ENCODE measurements at places on chromosomes 16 and 17.

DNA sequence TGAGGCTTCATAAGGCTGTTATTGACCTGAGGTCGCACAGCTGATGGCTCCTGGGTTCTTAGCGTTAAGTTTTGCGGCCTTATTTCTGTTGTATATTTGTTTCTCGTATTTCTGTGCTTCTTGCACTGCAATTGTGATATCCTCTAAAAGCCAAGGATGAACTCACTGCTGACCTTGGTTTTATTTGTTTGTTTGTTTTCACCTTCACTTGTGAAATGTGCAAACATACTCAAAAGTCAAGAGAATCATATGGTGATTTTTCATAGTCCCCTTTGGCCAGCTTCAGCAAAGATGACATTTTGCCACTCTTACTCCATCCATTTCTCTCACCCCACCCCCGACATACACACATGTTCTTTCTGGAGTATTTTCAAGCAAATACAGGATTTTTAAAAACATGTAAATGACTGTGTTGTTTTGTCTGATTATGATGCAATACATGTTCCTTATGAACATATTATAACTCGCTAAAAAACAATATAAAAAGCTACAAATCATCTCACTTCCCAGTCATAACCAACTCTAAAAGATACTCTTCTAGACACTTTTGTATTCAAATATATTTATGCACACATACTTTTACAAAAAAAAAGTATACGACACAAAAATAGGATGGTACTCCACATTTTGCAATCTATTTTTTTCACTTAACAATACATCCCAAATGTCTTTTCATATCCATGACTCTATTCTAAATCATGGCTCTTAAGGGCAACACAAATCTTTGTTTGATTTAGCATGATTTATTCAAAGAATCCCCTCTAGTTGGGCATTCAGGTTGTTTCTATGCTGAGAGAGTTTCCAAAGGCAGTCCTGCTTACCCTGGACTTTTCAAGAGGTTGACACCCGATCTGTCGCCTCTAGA, 5.7 kb upstream of the ZCCHC14 start:
- DNase-seq = no peak

- no peak for DNase-seq
These were observed 168.9 kb upstream of the MAF start for GRCh38 chr16:79769270-79769927.

DNA sequence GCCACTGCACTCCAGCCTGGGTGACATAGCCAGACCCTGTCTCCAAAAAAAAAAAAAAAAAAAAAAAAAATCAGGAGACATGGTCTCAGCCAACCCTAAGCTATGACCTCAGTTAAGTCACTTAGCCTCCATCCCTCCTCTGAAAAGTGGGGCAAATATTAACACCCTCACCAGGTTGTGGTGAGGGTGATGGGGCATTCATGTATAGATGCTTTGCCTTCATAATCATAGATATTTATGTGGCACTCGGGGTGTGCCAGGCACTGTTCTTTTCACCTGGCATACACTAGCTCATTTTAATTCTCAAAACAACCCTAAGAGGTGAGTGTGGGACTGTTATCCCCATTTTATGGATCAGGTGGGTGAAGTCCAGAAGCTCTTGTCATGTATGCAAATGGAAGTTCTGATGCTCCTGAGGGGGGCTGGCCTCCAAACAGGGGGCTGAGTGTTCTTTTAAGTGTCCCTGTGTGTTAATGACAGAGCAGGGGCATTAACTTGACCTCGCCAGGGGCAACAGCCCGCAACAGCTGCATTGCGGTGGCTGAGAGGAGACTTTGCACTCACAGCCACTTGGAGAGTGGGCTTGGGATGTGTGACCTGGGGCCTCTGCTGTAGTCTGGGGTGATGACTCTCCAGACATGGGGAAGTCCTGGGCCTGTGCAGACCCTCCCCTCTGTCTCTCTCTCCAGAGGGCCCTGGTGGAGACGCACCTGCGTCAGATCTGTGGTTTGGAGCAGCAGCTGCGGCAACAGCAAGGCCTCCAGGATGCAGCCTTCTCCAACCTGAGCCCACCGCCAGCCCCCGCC, 4.1 kb downstream of the TBKBP1 start:
- DNase-seq = no peak

DNA sequence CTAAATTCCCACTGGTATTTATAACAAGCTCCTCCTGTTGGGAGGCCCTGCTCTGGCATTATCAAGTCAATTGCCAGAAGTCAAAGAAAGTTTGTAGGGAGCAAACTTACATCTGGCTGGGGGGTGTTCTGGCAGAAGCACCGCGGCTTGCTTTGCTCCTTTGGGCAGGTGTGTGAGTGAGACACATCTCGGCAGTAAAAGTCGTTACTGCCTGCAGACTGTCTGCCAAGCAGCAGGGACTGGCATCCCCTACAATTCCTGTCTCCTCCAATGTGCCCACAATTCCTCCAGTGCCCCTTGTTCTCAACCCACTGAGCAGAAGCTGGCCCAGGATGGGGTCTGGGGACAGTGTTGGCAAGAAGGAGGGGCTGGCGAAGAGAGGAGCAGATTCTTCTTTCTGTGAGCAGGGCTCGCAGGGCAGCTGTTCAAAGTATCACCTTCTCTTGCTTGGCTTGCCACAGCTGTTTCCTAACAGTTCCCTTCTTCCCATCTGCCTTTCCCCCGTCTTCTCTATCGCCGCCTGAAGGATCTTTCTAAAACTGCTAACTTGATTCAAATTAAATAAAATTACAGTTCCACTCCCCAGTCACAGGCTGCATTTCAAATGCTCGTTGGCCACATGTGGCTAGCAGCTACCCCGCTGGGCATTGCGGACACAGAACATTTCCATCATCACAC, 30.2 kb downstream of the SPACA3 start:
- DNase-seq = no peak

GRCh38 chr16:85170590-85171003, 58.3 kb upstream of the CIBAR2 start:
- no peak for DNase-seq

GRCh38 chr16:2799205-2799858, 1.1 kb downstream of the PRSS41 start:
- no peak for DNase-seq

DNA sequence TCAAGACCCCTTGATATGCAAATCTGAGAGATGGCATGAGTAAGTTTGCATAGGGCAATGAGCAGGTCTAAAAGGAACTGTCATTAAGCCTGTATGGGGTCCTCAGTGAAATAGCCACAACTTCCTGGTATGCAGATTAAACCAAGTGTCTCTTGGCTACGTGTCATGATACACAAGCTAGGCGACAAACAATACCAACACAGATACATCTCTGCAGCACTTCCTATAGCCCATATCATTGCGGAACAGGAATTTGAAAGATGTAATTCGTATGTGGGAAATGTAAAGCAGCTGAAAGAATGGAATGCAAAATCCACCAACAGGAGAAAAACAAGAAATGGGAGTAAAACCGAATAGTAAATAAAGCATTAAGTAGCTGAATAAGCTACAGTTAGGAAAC, 12.9 kb downstream of the PRSS22 start:
- DNase-seq = no peak

- no peak for DNase-seq
These were observed 161.1 kb upstream of the TBX2 start for GRCh38 chr17:61238455-61238933.

DNA sequence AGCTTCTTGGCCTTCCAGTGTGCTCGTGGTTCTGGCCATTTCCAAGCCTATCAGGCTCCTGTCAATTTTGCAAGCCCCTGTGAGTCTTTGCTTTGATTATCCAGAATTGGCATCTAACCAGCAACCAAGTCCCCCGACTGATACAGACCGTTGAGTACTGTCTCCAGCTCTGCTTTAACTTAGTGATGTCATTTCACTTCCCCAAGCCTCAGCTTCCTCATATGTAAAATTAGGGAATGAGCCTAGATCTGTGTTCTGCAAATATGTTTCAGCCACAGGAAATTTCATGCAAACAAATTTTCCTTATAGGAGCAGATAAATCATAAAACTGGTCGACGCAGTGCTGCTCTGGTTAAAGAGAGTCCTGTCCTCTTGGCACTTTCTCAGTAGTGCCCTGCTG, 60.1 kb upstream of the WSB1 start:
- no peak for DNase-seq

DNA sequence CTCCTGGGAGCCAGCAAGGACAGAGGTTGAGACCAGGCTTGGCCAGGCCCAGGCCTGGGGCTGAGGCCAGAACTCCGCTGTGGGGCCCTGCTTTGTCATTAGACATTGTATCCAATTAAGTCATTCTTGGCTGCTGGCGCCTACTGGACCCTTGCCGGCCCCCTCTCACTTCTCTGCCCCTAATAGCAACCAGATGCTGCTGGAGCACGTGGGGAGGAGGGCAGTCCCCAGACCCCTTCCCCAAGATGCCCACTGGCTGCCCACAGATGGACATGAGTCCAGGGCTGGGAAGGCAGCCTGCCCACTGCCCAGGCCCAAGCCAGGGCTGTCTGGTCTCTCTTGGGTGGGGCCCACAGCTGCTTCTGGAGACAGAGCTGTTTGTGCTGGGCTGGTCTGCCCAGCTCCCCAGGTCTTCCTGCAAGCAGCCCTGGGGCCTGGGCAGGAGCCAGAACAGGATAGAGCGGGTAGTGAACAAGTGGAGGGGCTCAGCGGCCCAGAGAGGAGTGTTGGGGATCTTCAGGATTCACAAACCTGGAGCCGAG, 7.8 kb downstream of the PLXDC1 start:
- DNase-seq = no peak

DNA sequence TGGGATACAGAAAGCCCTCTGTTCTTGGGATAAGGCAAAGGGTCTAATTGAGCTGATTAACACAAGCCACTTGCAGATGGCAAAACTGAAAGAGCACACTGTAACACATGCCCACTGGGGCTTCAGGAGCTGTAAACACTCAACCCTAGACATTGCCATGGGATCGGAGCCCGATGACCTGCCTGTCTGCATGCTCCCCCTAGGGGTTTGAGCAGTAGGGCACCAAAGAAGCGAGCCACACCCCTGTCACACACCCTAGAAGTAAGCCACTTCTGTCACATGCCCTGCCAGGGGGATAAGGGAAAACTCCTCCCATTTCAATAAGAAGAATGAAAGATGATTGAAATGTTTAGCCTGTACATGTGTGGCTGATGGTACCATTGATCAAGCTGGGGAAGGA, 81.3 kb upstream of the IRX6 start:
- no peak for DNase-seq

- no peak for DNase-seq
These were observed 9.4 kb upstream of the MAP2K6 start for GRCh38 chr17:69405096-69405495.

- DNase-seq = no peak
These were observed 17.5 kb upstream of the RPTOR start for GRCh38 chr17:80527016-80527645.

DNA sequence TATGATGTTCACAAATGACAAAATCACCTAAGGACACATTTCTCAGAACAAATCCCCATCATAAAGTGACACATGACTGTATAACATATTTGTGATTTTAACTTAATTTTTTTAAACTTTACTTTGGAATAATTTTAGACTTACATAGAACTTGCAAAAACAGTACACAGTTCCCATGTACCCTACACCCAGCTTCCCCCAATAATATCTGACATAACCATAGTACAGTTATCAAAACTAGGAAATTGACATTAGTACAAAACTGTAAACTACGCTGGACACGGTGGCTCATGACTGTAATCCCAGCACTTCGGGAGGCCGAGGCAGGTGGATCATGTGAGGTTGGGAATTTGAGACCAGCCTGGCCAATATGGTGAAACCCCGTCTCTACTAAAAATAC, 24.8 kb downstream of the CDC27 start:
- DNase-seq = no peak

DNA sequence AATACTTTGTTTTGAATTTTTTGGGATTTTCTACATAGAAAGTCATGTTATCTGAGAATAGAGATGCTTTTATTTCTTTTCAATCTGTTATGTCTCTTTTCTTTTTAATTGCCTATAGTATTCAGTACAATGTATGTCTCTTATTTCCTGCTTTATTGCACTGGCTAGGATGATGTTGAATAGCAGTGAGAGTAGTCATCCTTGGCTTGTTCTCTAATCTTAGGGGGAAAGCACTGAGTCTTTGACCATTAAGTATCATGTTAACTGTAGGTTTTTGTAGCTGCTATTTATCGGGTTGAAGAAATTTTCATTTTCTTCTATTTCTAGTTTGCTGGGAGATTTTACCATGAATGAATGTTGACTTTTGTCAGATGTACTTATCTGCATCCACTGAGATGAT, 10.0 kb upstream of the ABCA3 start:
- DNase-seq = no peak

DNA sequence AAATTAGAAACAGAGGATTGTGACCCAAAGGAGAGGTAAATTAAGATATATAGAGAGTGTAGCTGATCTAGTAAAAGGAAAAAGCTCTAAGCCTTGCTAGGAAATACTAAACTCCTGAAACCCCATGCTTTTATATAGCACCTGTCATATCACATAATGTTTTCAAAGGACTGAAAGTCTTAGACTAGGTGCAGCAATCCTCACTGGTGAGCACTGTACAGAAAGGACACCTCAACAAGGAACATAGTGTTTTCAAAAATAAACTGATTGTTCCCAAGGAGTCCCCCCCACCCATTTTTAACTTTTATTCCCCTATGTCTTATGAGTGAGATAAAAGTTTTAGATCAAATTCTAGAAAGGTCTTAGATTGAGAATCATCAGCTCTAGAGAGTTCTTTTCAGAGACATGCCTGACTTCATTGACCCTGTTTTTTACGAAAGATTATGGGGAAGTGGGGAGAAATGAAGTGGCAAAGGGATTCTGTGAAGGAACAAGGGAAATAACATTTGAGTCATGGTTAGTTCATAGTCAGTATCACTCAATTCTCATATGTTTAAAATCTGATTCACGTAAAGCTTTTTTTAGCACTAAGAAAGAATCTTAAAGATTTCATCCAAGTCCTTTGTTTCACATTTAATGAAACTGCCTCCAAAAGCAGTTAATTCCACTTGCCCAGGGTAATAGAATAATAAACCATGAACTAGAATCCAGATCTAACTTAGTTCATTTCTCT, 166.4 kb downstream of the CYB561 start:
- DNase-seq = no peak

- DNase-seq = no peak
These were observed 14.2 kb upstream of the KREMEN2 start for GRCh38 chr16:2949705-2950352.

DNA sequence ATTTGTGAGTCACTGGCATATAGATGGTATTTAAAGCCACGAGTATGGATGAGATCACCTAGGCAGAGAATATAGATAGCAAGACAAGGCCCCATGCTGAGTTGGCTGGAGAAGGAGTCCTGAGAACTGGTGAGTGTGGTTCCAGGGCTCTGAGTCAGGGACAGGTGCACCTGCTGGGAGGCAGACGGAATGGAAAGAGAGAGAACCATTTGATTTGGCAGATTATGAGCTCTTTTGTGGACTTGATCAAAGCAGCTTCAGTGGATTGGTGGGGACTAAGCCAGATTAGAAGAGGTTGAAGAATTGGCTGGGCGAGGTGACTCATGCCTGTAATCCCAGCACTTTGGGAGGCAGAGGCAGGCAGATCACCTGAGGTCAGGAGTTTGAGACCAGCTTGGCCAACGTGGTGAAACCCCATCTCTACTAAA, 4.3 kb upstream of the C16orf92 start:
- DNase-seq = no peak

All from NCI-H1105 (cell line).